Breast epithelium (tissue), 4 donors: ENCODE measurements at places on chromosomes 6 and 20.

- H3K27me3 ChIP-seq = no peaks in the 10 kb centered on the region
- DNase-seq = no peak
- H3K27ac ChIP-seq = no peak overlapping the region
- H3K4me1 ChIP-seq = no peaks in the 10 kb centered on the region
- no peaks in the 10 kb centered on the region for H3K36me3 ChIP-seq
These were observed 423.2 kb upstream of the JARID2 start for GRCh38 chr6:14822679-14823078.

DNA sequence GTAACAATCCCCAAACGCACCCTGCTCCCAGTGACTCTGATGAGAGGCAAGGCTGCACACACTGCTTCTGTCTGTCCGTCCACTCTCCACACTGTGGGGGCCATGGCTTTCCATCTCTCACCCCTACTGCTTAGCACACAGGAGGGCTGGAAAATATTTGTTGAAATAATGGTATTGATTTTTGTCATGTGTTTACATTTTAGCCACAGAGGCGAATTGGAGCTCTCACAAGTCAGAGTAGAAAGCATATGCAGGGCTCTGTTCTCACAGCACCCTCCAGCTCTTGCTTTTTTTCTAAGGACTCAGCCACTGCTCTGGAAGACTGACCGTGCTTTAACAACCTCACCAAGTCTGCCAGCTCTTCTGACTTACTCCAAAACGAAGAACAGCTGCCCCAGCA lies 273.8 kb downstream of the GMDS start:
- DNase-seq = no peak
- H3K27ac ChIP-seq = no peak overlapping the region
- H3K4me3 ChIP-seq = no peak overlapping the region
- H3K4me1 ChIP-seq = no peaks in the 10 kb centered on the region

- H3K27ac ChIP-seq = peak overlapping the region; percentile 78
- peaks cover 3% of the 10 kb centered on the region for H3K4me1 ChIP-seq
These were observed 259.1 kb downstream of the HDGFL1 start for GRCh38 chr6:22828179-22829062.

- peak overlapping the region; percentile 7 for H3K4me3 ChIP-seq
- DNase-seq = no peak
- no peaks in the 10 kb centered on the region for H3K27me3 ChIP-seq
These were observed 92.4 kb downstream of the SCML4 start for GRCh38 chr6:107731422-107732319.

DNA sequence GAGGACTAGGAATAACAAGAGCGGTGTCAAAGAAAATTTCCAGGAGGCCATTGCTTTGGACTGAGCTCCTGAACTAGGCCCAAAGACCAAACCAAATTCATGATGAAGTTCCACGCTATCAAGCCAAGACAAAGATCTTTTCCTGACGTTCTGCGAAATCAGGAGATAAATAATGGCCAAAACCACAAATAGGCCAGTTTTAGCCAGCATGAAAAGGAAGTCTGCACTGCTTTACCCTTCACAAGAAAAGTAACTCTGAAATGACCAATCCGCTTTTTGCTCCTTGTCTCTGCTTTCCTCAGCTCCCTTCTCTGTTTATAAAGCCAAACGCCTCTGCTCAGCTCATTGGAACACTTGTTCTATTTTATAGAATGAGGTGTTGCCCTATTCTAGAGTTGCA lies 6.7 kb downstream of the NCOA5 start:
- H3K36me3 ChIP-seq = no peaks in the 10 kb centered on the region
- DNase-seq = no peak
- H3K4me3 ChIP-seq = no peak overlapping the region
- peaks cover 29% of the 10 kb centered on the region for H3K4me1 ChIP-seq
- no peak overlapping the region for H3K27ac ChIP-seq

DNA sequence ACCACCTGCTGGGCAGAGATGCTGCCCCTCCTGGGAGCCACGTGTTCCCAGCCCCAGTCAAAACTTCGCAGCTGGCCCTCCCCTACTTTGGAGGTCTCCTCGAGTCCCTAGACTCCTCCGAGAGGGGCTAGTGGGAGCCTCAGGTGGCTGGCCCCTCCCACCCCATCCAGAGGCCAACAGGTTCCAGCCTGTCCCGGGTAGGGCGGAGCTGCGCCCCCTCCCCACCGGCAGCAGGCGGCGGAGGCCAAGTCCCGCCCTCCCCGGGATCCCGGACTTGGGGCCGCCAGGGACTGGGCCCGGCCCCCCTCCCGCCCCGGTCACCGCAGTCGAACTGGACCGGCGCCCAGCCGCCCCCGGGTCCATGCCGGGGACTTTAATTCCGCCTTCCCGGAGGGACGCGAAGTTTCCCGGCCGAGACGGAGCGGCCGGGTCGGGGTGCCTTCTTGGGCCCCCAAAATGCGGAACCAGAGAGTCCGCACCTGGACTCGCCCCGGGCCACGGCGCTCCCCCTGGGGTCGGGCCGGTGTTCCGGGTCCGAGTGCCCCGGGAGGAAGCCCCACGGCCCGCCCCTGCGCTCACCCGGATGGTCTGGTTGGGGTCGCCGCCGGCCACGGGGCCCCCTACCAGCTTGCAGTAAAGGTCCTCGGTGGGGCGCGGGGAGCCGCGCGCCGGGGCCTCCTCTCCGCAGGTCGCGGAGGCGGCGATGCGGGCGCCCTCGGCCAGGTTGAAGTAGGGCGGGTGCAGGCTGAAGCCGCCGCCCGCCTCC lies 559 bp downstream of the LAMA5 start:
- H3K27me3 ChIP-seq = no peaks in the 10 kb centered on the region
- H3K27ac ChIP-seq = peak overlapping the region; percentile 91
- peak overlapping the region; percentile 83 for H3K4me3 ChIP-seq
- peaks cover 38% of the 10 kb centered on the region for H3K4me1 ChIP-seq

GRCh38 chr6:91023529-91023928 lies 436.7 kb upstream of the MAP3K7 start:
- H3K36me3 ChIP-seq = no peaks in the 10 kb centered on the region
- H3K27me3 ChIP-seq = no peaks in the 10 kb centered on the region
- no peak overlapping the region for H3K27ac ChIP-seq
- no peak for DNase-seq
- H3K4me1 ChIP-seq = no peaks in the 10 kb centered on the region

GRCh38 chr6:53347921-53348370 lies 804 bp downstream of the ELOVL5 start:
- H3K36me3 ChIP-seq = no peaks in the 10 kb centered on the region
- no peaks in the 10 kb centered on the region for H3K27me3 ChIP-seq
- peak; percentile 69 for DNase-seq

DNA sequence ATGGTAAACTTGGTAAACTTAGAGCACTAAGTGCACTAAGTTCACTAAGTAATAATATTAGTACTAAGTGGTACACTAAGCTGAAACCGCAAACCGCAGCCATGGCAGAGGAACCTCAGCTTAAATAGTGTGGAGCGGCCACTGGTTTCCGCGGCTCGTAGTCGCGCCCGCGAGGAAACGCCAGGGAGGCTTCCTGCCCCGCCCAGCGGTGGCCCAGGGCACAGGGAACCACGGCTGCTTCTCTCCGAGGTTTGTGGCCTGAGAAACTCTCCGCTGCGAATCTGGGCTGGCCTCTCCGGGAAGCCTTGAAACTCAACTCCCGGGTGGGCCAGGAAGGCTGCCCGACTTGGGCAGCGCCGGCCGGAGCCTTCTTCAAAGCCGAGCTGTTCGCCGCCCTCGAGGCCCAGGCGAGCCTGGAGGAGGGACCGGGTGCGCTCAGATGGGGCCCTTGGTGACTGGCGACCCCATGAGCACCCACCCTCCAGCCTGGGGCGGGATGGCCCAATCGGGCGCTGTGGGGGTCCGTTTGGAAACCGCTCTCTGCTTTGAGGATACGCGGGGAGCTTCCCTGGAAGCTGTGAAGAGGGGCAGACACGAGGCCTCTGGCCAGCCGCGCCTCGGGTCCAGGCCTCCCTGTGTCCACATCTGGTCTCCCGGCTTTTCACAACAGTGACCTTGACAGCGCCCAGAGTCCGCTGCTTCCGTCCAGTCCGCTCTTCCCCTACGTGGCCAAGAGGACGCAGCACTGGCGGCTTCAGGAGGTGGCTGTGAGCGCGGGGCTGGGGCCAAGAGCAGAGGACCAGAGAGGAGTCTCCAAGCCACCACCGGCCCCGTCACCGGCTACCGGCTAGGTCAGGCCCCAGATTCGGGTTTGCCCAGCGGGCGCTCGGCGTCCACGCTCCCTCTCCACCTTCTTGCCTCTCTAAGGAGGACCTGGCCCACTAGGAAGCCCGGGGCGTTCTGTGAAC lies 25.4 kb upstream of the HLA-E start:
- H3K27ac ChIP-seq = no peak overlapping the region
- DNase-seq = no peak
- H3K27me3 ChIP-seq = peaks cover 95% of the 10 kb centered on the region
- H3K4me3 ChIP-seq = no peak overlapping the region

DNA sequence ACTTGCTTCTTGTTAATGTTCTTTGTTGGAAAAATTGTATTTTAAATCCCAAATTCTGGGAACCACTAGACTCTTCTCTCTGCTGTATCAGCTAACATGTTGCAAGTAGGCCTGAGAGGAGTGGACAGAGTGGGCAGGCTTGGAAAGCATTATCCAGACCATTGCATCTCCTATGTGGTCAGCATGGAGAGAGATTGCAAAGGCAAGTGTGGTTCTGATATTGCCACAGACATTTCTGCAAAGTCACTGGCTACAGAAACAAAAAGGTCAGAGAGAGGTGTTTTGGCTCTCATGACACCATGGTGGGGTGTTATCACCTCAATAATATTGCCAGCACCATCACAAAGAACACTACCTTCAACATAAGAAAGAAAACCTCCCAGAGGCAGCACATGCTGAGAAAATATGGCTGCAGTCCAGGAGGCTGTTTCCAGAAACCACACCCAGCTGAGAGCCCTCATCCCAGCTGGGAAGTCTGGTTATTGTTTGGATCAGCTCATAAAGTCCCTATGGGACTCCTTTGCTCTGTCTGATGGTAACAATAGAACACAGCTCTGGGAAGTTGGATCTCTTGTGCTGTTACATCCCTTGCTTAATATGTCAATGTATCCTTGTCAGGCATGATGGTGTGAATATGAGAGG lies 78.2 kb upstream of the TBX18 start:
- no peaks in the 10 kb centered on the region for H3K4me1 ChIP-seq
- H3K36me3 ChIP-seq = no peaks in the 10 kb centered on the region

- no peaks in the 10 kb centered on the region for H3K36me3 ChIP-seq
- DNase-seq = no peak
- no peak overlapping the region for H3K27ac ChIP-seq
- H3K4me3 ChIP-seq = no peak overlapping the region
- H3K27me3 ChIP-seq = no peaks in the 10 kb centered on the region
- H3K4me1 ChIP-seq = no peaks in the 10 kb centered on the region
These were observed 13.8 kb upstream of the GTF3C6 start for GRCh38 chr6:110944681-110945151.

DNA sequence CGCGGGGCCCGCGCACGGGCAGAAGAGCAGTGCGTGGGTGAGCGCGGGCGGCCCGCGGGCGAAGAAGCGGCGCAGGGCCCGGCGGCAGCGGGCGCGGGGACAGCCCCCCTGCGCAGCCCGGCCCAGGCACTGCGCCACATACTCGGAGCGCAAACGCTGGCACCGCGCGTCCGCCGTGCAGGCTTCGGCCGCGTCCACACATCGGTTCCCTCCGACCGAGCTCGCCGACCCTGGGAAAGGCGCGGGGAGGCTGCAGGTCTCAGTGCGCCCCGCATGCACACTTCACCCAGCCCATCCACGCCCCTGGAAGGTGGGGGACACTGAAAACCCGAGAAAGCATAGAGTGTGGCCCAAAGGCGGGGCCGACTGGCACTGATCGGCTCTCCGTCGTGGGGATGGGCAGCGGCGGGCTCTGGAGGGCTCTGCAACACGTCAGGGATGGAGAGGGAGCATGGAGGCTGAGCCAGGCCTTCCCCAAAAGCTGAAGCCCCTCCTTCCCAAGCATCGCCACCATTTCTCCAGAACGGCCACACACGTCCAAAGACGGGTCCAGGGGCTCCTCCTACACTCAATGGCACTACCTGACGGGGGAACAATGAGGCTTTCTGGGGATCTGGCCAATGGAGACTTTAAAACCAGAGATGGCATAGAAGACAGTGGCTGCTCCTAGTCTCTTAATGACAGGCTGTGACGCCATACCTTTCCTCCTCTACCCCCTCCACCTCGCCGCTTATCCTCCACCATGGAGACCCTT lies 2.0 kb downstream of the GFRA4 start:
- H3K4me3 ChIP-seq = no peak overlapping the region
- H3K27me3 ChIP-seq = no peaks in the 10 kb centered on the region
- no peak for DNase-seq

- no peaks in the 10 kb centered on the region for H3K36me3 ChIP-seq
- no peak for DNase-seq
- H3K4me3 ChIP-seq = no peak overlapping the region
- no peaks in the 10 kb centered on the region for H3K27me3 ChIP-seq
- peak overlapping the region; percentile 21 for H3K27ac ChIP-seq
These were observed 40.6 kb downstream of the TXLNB start for GRCh38 chr6:139251045-139251690.

- no peak for DNase-seq
- H3K36me3 ChIP-seq = no peaks in the 10 kb centered on the region
- H3K27me3 ChIP-seq = no peaks in the 10 kb centered on the region
- no peak overlapping the region for H3K4me3 ChIP-seq
- H3K4me1 ChIP-seq = no peaks in the 10 kb centered on the region
- H3K27ac ChIP-seq = no peak overlapping the region
These were observed 163.1 kb upstream of the THEMIS start for GRCh38 chr6:128063850-128064539.

DNA sequence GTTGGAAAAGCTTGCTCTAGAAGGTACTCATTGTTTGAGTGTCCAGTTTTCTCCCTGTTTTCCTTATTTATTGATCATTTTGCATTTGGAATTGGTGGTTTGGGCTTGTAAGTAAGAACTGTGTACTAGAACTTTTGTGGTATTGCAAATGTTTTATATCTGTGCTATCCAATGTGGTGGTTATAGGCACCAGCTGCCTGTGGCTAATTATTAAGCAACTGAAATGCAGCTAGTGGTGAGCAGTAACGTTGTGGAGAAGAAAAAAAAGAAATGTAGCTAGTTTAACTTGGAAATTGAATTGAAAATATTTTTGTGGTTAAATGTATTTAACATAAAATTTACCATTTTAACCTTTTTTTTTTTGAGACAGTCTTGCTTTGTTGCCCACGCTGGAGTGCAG lies 50.7 kb upstream of the MAPK13 start:
- no peaks in the 10 kb centered on the region for H3K4me1 ChIP-seq
- DNase-seq = no peak
- no peaks in the 10 kb centered on the region for H3K27me3 ChIP-seq
- no peak overlapping the region for H3K4me3 ChIP-seq
- no peaks in the 10 kb centered on the region for H3K36me3 ChIP-seq
- H3K27ac ChIP-seq = no peak overlapping the region

GRCh38 chr20:12740647-12741046 lies 268.1 kb upstream of the SPTLC3 start:
- no peak for DNase-seq
- no peaks in the 10 kb centered on the region for H3K27me3 ChIP-seq
- H3K4me1 ChIP-seq = no peaks in the 10 kb centered on the region
- H3K4me3 ChIP-seq = no peak overlapping the region
- no peaks in the 10 kb centered on the region for H3K36me3 ChIP-seq
- H3K27ac ChIP-seq = no peak overlapping the region

DNA sequence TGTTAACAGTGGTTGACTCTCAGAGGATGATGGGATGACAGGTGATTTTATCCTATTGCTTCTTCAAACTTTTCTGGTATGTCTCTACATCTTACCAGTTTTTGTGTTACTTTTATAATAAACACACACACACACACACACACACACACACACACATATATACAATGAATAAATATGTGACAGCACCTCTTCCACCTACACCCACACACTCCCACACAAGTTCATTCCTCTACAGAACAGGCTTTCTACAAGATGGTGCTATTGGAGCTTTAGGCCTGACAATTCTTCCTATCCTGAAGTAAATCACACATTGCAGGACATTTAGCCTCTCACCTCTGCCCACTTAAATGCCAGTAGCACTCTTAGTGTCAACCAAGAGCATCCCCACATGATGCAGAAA lies 46.7 kb upstream of the STK35 start:
- no peaks in the 10 kb centered on the region for H3K36me3 ChIP-seq
- no peaks in the 10 kb centered on the region for H3K4me1 ChIP-seq
- H3K27ac ChIP-seq = no peak overlapping the region
- no peaks in the 10 kb centered on the region for H3K27me3 ChIP-seq
- no peak for DNase-seq
- no peak overlapping the region for H3K4me3 ChIP-seq
